Thoracic aorta endothelial cell (primary cell): ENCODE measurements at places on chromosomes 16 and 17. TPM values are rescaled to one million over a fixed set of nuclear protein-coding genes. Genes with fewer than 3 reads are reported as not detected.

SPEM1 gene
- total RNA-seq: not detected in 2 replicates

KRTAP3-1 gene
- not detected in 2 replicates for total RNA-seq

MAP2K6 gene
- total RNA-seq: 2.5 and 4.4 TPM in 2 replicates

PLA2G10 gene
- not detected in 2 replicates for total RNA-seq

CCDC92B gene
- under 0.01 TPM in 1 of 2 replicates, not detected in the other for total RNA-seq

HAP1 gene
- total RNA-seq: 0.07 and 0.53 TPM in 2 replicates

STAT5B gene
- 50.7 and 58.8 TPM in 2 replicates for total RNA-seq

SOX9 gene
- total RNA-seq: 0.07 TPM in 1 of 2 replicates, not detected in the other

G6PC1 gene
- total RNA-seq: not detected in 2 replicates

VMO1 gene
- total RNA-seq: 0.57 and 0.93 TPM in 2 replicates

MAPT gene
- total RNA-seq: 0.07 and 0.27 TPM in 2 replicates

DPEP2 gene
- 0.22 TPM in 1 of 2 replicates, not detected in the other for total RNA-seq

DHX8 gene
- 55.1 and 59.6 TPM in 2 replicates for total RNA-seq

ALOX15B gene
- total RNA-seq: not detected in 2 replicates

NPIPA2 gene
- 0.36 and 0.40 TPM in 2 replicates for total RNA-seq

CCR7 gene
- total RNA-seq: not detected in 2 replicates

CES4A gene
- 0.93 and 1.6 TPM in 2 replicates for total RNA-seq

ABCC3 gene
- 3.9 and 4.7 TPM in 2 replicates for total RNA-seq

GINS3 gene
- total RNA-seq: 15.5 and 15.7 TPM in 2 replicates

ZP2 gene
- not detected in 2 replicates for total RNA-seq

WFDC1 gene
- total RNA-seq: not detected in 2 replicates

DNAAF8 gene
- total RNA-seq: 0.14 and 0.93 TPM in 2 replicates

TNFRSF12A gene
- 62.6 and 76.2 TPM in 2 replicates for total RNA-seq

GPATCH8 gene
- total RNA-seq: 28.7 and 37.5 TPM in 2 replicates

ACAP1 gene
- not detected in 2 replicates for total RNA-seq

P4HB gene
- total RNA-seq: 824 and 903 TPM in 2 replicates

OTOA gene
- 0.07 TPM in 1 of 2 replicates, not detected in the other for total RNA-seq

CDYL2 gene
- 44.0 and 47.1 TPM in 2 replicates for total RNA-seq

HS3ST3A1 gene
- 0.29 TPM in 1 of 2 replicates, not detected in the other for total RNA-seq

SPNS3 gene
- total RNA-seq: 0.22 TPM in 1 of 2 replicates, not detected in the other

UBB gene
- 1,166 and 1,236 TPM in 2 replicates for total RNA-seq

CBX2 gene
- 8.6 and 12.7 TPM in 2 replicates for total RNA-seq

AOC3 gene
- total RNA-seq: under 0.01 and 0.07 TPM in 2 replicates

CSH1 gene
- total RNA-seq: not detected in 2 replicates

GPR139 gene
- not detected in 2 replicates for total RNA-seq

PRSS36 gene
- 0.13 and 0.14 TPM in 2 replicates for total RNA-seq

SPATA22 gene
- total RNA-seq: 0.40 and 0.65 TPM in 2 replicates

NAGS gene
- 1.7 and 4.3 TPM in 2 replicates for total RNA-seq

TMEM220 gene
- total RNA-seq: 1.1 and 2.0 TPM in 2 replicates

TMEM95 gene
- total RNA-seq: not detected in 2 replicates
